Common myeloid progenitor, CD34-positive (primary cell): ENCODE measurements at places on chromosomes 13 and 19.
A peak's percentile ranks its signal among the peaks of the same experiment; 100 is the strongest.

DNA sequence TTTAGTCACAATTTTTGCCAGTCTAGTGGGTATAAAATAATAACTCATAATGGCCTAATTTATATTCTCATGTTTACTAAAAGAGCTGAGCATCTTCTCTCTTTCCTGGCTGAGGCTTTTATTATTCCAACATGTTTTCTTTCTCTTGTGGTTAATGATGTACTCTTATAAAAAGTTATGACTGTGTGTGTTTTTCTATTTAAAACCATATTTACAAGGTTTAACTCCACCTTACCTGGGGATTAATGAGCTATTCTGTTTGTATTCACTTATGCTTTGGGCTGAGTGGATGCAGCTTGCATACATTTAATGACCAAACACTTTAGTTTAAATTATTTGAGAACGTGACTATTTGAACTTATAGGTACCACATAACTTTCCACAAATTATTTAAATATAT lies 1365.7 kb upstream of the SLC10A2 start:
- no peaks in the 10 kb centered on the region for H3K4me1 ChIP-seq
- no peak for DNase-seq
- no peak overlapping the region for H3K27ac ChIP-seq
- H3K36me3 ChIP-seq, result no peaks in the 10 kb centered on the region

DNA sequence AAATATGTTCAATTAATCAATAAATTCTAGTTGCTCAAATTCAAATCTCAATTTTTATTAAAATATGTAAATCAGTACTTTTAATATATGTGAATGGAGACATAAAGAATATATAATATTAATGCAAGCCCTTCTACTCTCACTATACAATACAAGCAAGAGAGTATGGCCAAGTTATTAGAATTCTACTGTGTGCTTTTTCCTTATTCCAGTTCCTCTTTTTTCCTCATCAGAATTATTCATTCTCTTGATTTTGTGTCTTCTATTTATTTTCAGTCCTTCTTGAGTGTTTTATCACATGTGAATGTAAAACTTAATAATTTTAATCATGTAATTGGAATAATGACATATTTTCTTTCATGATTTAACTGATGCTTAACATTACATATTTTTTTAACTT lies 276.8 kb downstream of the PCDH20 start:
- no peak for DNase-seq
- H3K4me3 ChIP-seq, result no peak overlapping the region

- no peak overlapping the region for H3K4me3 ChIP-seq
- DNase-seq, result no peak
- no peak overlapping the region for H3K27ac ChIP-seq
- H3K36me3 ChIP-seq, result no peaks in the 10 kb centered on the region
- peaks cover 31% of the 10 kb centered on the region for H3K4me1 ChIP-seq
These were observed 25.6 kb downstream of the LRCH1 start for GRCh38 chr13:46578590-46578975.

DNA sequence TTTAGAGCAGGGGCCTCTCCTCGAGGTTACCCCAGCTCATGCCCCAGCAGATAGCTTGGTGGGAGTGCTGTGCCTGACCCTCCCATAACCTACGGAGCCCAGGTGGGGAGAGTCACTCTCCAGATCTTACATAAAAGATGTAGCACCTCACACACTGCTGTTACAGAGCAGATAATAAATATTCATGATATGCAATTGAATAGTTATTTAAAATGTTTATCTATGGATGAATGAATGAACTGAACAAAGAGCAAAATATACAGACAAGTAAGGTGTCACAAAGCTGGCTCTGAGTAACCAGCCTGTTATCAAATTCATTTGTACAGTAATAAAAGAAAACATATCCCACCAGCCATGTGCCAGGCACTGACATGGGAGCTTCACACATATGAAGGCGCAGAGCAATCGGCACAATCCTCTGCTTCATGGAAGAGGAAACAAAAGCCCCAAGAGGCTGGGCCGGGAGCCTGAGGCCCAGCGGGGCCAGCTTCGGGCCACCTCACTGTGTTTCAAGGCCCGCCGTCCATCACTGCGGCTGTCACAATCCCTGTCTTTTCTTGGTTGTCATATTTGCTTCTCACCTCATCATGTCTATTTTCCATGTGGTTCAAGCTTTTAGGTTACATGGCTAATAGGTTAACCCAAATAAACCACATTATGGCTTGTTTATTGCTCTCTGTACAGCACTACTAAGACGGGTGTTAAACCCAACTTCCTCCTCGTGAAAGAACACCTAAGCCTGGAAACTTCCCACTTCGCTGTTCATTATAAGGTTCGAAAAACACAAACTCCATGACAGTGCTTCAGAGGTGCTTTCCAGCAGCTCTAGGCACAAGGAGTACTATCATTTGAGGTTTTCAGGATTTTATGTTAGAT lies 78.4 kb downstream of the IRS2 start:
- peaks cover 31% of the 10 kb centered on the region for H3K4me1 ChIP-seq
- no peak overlapping the region for H3K27ac ChIP-seq
- peak; percentile 54 for DNase-seq

DNA sequence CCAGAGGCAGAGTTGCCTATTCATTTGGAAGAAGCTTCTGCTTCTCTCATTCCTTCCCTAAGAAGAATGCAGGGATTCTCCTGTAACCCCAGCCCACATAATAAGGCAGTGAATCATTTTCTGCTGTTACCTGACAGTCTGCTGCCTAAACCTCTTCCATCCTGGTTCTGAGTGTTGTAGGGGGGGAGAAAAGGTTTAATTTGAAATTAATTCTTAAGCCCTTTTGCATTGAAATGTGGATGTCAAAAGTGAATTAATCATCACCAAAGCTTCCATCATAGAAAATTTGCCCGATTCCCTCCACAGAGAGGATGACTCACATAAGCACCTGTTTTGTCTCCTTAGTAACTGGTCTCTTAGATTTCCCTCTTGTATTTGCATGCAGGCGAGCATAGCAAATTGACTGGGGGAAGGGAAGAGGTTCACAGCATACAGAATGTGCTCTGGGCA lies 146.7 kb upstream of the FNDC3A start:
- no peaks in the 10 kb centered on the region for H3K27me3 ChIP-seq
- H3K4me1 ChIP-seq, result peaks cover 10% of the 10 kb centered on the region
- peak; percentile 75 for DNase-seq
- H3K4me3 ChIP-seq, result no peak overlapping the region
- H3K27ac ChIP-seq, result no peak overlapping the region

DNA sequence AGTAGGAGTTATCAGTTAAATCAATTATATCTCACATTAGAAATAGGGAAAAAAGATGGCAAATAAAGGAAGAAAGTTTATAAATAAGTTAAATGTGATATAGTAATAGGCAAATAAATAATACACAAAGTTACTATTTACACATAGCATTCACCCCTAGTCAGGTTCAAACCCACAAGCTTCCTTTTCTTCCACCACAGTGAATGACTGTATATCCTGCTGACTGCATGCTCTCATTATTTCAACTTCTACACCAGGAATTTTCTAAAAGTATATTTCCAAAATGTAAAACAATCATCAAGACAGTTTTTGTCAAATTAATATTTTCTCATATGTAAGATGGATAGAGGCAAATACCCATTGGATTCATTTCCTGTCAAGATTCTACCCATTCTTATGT lies 548.6 kb upstream of the SLITRK5 start:
- DNase-seq, result peak; percentile 70
- H3K4me3 ChIP-seq, result peak overlapping the region; percentile 18
- H3K27me3 ChIP-seq, result no peaks in the 10 kb centered on the region
- H3K27ac ChIP-seq, result peak overlapping the region; percentile 50
- peaks cover 36% of the 10 kb centered on the region for H3K4me1 ChIP-seq

DNA sequence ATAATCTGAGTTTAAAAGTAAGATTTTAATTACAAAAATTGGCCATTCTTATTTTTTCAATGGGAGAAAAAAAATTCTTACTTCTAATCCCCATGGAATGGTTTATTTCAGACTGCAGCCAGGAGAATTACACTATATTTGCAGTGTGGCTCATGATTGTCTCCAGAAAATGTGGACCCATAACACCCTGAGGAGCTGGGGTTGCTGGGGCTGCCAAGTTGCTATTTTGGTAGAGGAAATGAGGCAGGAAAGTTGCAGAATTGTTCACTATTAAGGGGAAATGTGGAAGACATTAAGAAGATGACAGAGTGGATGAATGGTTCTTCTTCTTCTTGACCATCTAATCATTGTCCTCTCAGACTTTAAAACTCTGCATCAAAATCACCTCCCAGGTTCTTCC lies 4.6 kb upstream of the SCEL start:
- H3K27ac ChIP-seq, result no peak overlapping the region
- no peak for DNase-seq
- no peaks in the 10 kb centered on the region for H3K36me3 ChIP-seq
- no peak overlapping the region for H3K4me3 ChIP-seq

DNA sequence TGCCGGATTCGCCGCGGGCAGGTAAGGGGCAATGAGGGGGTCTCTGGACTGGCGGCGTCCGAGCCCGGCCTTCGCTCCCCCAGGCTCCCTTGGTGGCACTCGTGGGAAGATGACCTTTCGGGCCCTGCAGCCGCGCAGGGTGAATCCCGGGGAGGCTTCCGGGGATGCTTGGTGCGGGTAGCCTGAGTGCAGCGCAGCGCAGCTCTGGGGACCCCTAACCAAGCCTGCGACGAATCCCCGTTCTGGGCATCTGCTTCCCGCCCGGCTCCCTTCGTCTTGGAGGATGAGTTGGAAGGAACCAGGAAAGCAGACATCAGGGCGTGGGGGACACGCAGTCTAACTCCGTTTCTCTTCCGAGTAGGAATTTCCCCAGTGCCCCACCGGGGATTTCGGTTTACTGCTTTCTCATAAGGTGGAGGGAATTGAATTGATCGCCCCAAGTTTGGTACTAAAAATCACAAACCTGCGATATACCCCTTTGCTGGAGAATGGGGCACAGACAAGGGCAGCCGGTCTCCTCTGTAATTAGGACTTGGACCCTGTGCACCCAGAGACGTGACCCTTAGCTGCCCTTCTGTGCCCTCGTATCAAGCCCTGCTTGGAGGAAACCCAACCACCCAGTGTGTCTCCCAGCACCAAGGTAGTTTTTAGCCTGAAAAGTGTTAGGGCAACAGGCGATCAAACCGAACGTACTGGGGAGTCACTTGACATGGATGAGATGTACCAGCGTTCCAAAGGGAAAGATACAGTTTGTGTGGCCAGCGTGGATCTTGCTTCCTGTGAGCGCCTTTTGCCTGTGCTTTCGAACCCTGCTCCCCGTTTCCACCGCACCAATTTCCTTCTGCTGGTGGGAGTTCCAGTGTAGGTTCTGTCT lies 1.0 kb downstream of the GPC5 start:
- peak; percentile 13 for DNase-seq
- no peak overlapping the region for H3K27ac ChIP-seq
- no peaks in the 10 kb centered on the region for H3K27me3 ChIP-seq

DNA sequence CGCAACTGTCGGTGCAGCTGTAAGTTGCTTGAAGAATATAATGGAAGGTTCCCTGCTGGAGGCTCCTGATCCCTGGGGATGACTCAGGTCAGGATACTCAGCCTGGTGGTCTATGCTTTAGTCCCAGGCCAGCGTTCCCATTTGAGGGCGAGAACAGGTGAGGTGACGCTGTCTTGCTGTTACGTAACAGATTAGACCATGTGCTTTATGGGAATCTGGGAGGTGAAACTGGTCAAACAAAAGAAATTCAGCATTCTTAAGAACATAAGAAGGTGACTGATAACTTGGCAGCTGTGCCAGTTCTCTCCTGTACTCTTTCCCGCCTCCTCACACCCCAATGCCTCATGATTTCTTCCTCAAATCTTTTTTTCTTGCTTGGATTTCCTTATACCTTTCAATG lies at the start of gene CXCL17:
Gene CXCL17 (minus strand): TSS at position 114 of the 400 bp plus-strand sequence. CDS start 114 bp downstream, outside the sequence.
- no peak within 1 kb of the TSS for H3K4me3 ChIP-seq
- no peak within 1 kb of the TSS for H3K27ac ChIP-seq
- no peak for DNase-seq

DNA sequence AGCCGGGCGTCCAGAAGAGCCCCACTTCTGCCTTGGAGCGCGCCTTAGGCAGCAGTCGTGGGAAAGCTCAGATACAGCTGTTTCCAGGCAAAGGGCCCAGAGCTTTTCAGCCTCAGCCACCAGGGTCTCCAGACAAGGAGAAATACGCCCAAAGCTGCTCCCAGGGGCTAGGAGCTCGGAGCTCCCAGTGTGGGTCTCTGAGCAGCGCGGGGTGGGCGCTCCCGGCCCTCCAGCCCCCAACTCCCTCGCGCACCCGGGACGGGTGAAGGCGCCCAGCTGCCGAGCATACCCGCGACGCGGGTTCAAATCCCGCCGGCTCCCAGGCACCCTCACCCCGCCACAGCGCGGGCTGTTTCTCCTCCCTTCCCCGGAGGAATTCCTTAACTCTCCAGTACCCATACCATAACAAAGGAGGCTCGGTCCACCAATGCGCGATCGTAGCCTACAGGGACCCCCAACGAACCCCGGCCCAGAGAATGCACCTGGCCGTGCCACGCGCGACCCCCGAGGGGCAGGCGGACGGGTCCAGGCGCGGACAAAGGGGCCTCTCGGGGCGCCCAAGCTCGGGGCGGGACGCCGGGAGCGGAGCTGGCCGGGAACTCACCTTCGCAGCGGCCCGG lies 507 bp downstream of the COL4A1 start:
- no peaks in the 10 kb centered on the region for H3K4me1 ChIP-seq
- H3K36me3 ChIP-seq, result no peaks in the 10 kb centered on the region
- H3K4me3 ChIP-seq, result no peak overlapping the region
- no peak overlapping the region for H3K27ac ChIP-seq
- no peak for DNase-seq
- H3K27me3 ChIP-seq, result peaks cover 14% of the 10 kb centered on the region

DNA sequence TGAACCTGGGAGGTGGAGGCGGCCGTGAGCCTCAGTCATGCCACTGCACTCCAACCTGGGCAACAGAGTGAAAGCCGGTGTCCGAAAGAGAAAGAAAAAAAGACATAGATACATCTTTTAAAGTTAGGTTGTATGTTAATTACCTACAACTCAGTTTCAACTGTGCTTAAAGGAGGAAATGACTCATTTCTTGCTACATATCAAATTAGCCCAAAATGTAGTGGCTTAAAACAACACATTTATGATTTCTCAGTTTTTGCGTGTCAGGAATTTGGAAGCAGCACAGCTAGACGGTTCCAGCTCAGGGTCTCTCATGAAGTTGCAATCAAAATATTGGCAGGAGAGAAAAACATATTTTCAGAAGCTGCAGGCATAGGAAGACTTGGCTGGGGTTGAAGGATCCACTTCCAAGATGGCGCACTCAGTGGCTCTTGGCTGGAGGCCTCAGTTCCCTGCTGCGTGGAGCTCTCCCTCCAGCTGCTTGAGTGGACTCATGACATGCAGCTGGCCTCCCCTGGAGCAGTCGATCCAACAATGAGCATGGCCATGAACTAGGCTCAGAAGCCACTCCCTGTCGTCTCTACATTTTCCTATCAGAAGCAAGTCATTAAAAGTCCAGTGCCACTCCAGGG lies 7.1 kb downstream of the LDLR start:
- peaks cover 2% of the 10 kb centered on the region for H3K36me3 ChIP-seq
- H3K27me3 ChIP-seq, result no peaks in the 10 kb centered on the region
- H3K4me3 ChIP-seq, result no peak overlapping the region
- H3K27ac ChIP-seq, result peak overlapping the region; percentile 46
- peak; percentile 39 for DNase-seq
